ENCODE measurements at places on chromosomes 7 and 10.

- no peak for DNase-seq
Observed at GRCh38 chr7:74030861-74031260, 2.9 kb downstream of the ELN start.

GRCh38 chr7:70035955-70036354 lies 437.7 kb downstream of the AUTS2 start:
- no peak for DNase-seq

- DNase-seq = no peak
Observed at GRCh38 chr10:1654811-1655356, 82.4 kb downstream of the ADARB2 start.

DNA sequence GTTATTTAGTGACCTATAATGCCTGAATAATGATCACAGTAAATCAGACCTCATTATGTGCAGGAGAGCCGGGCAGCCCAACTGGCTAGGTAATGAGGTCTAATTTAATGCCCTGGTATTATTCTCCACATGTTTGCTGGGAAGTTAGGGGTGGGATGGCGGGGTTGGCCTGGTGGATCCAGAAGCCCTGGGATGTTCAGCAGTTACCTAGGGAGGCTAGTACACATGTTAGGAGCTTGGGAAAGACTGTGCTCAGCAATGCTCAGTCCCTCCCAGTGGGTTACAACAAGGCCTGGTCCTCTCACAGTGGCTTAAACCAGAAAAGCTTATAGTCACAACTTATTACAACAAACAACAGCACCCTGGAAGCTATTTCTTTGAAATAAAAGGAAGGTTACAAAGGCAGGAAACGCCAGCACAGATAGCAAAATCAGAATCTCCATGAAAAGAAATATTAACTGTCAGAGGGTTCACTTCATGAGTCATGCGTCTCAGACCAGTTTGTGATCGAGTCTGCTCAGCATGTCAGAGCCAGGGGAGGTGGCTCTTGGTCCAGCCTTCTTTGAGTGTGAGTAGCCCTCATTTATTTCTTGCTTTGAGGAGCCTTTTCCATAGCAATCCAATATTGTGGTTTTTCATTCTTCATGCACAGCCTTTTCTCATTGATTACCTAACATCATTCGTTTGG lies 418.6 kb upstream of the NPVF start:
- no peak for DNase-seq

- DNase-seq = peak; percentile 77
Observed at GRCh38 chr10:86648704-86649427, 5.5 kb upstream of the OPN4 start.

GRCh38 chr7:152871678-152872060 lies 112.1 kb downstream of the ACTR3B start:
- no peak for DNase-seq

DNA sequence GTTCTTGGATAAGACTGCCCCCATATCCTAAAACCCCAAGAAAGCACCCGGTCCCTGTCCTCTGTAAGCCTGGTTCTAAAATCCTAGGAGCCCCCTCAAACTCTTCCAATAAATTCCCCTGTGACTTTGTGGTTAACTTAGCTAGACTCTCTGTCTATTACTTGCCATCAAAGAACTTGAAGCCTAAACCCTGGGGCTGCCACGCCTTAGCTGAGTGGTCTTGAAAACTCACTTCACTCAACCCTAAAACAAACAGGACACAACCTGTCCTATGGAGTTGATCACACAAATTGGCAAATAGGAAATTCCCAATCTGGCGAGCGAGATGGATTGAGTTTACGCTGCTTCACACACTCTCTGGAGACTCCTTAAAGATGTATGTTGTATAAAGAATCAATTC lies 191.4 kb upstream of the SVIL start:
- DNase-seq = no peak

- DNase-seq = no peak
Observed at GRCh38 chr7:7565746-7566650, 686 bp upstream of the MIOS start.

GRCh38 chr10:30432622-30433305 lies 1.2 kb upstream of the MAP3K8 start:
- DNase-seq = no peak

DNA sequence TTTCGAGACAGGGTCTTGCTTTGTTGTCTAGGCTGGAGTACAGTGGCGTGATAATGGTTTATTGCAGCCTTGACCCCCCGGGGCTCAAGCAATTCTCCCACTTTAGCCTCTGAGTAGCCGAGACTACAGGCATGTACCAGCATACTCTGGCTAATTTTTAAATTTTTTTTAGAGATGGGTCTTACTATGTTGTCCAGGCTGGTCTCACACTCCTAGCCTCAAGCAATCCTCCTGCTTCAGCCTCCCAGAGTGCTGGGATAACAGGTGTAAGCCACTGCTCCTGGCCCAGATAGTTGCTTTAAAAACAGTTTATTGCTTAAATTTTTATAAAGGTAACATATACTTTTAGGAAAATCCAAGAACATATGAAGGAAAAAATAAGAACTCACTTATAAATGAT lies 26.3 kb downstream of the NEURL1 start:
- no peak for DNase-seq

DNA sequence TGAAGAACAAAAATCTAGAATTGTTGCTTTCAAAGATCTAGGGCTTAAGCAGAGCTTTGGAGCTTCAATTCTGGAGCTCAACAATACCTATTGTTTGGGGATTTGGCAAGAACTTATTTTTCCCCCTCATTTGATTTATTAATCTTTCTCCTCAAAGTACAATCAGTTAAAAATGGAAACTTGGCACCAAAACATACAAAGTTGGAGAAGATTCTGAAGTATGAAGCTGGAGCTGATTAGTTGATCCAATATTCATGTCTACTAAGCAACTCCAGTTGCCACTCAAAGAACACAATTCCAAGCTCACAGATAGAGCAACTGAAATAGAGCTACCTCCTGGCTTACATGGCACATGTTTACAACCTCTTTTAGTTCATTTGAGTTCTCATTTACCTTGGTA lies 3.8 kb downstream of the FAM13C start:
- no peak for DNase-seq

GRCh38 chr10:47019155-47020145 lies 108.2 kb downstream of the PTPN20 start:
- DNase-seq = no peak

GRCh38 chr7:95863623-95864022 lies 91.3 kb downstream of the DYNC1I1 start:
- DNase-seq = no peak

- no peak for DNase-seq
Observed at GRCh38 chr10:124149189-124150042, 56.0 kb upstream of the CHST15 start.

DNA sequence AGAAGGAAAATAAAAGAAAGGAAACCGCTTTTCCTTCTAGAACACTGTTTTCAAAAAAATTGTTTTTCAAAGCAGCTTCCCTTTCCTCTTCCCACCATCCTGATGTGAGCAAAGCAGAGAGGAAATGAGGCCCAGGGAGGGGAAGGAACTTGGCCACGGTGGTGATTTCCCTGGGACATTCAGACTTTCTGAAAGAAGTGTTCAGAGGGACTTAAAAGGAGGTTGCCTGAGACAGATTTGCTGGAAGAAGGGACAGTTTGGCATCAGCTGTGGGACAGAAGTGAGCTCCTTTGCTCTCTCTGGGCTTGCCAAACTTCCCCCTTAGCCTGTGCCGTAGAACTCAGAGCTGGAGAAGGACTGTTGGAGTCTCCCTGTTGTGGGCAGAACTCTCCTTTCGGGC lies 30.3 kb downstream of the ADCYAP1R1 start:
- no peak for DNase-seq

DNA sequence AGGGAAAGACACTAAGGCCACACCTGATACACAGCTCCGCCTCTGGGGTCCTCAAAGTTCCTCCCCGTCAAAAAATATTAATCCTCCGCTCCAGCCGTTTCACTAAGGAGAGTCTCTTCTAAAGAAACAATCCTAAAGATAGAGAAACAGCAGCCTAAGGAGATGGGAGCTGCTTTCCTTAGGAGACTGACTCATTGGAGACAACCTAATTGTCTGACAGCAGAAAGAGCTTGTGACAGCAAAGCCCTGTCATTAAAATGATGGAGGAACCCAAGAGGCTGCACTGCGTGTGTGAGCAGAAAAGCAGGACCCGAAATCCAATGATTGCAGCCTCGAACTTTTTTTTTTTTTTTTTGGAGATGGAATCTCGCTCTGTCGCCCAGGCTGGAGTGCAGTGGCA lies 44.0 kb upstream of the TNRC18 start:
- DNase-seq = no peak

- no peak for DNase-seq
Observed at GRCh38 chr10:50648089-50648934, 24.6 kb upstream of the SGMS1 start.

DNA sequence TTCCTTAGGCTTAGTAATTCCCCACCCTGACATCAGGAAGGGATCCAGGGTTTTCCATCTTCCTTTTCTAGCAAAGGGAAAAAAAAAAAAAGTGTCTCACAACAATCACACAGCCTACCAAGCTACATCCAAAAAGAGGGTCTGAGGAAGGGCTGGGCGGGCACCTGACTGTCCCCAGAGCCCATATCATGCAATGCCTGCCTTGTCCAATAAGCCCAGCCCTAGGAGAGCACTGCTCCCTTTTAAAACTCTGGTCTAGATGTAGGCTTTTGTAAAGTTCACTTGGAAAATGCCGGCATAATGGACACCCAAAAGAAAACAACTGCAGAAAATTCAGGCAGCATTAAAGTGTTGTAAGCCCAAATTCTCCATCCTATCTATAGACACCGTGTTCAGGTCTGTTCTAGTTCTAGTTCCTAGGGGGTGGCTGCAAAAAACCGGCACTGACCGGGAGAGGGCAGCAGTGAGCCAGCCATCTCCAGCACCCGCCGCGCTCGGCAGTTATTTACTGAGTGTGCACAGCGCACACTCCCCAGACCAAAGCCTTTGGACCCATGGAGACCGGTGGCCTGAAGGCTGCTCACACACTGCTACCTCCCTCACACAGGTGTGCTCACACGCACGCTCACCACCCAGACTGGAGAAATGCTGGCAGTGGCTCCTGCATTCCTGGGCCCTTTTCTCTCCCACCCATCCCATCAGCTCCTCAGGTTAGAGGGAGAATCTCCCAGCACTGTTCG lies 48.7 kb downstream of the PODXL start:
- DNase-seq = peak; percentile 74

DNA sequence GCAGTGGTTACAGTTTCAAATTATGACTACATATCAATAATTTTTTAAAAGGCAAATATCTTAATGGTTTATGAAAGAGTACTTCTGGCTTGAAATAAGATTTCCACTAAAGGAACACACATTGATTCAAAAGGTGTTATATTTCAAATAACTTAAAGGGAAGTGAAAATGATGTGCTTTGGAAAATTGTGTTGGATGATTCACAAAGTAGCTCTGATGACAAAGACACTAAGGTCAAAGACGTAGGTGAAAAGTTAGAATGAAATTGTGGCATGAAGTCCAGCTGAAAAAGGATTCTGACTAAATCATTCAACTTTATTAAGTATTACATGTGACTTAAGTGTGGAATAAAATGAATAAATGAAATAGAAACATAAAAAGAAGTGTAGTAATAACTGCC lies 20.8 kb upstream of the OR2A5 start:
- DNase-seq = no peak

DNA sequence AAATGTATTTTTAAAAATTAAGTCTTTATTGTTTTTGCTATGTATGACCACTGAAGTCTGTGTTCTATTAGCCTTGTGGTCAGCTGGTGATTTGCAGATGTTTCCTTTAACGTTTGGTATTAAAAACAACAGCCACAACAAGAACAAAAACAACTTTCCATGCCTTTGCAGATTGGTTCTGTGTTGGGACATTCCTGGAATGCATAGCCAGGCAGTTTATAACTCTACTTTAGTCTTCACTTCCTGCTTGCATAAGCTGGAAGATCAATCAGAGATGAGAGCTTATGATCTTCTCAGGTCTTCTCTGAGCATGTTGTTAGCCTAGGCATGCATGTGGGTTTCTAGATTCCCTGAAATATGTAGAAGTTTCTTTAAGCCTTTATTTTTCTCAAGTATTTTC lies 58.9 kb upstream of the SEMA3C start:
- DNase-seq = no peak

DNA sequence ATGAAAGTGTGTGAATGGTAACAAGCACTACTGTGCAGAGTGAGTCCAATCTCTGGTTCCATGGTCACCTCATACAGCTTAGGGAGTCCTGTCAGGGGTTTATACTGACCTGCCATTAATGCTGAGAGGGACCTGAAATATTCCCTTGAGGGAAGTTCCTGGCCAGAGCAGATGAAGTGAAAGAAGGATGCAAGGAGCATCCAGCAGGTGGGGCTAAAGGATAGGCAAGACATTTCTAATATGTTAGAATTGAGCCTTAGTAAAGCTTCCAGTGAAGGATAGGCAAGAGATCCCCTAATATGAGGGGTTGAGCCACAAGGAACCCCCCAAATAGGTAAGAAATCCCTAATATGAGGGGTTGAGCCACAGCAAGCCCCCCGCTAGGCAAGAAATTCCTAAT lies 25.5 kb upstream of the FAM221A start:
- DNase-seq = peak; percentile 61

GRCh38 chr10:95133016-95133752 lies 60.9 kb upstream of the ACSM6 start:
- peak; percentile 85 for DNase-seq

- no peak for DNase-seq
Observed at GRCh38 chr7:120732256-120732655, 125.7 kb downstream of the TSPAN12 start.

DNA sequence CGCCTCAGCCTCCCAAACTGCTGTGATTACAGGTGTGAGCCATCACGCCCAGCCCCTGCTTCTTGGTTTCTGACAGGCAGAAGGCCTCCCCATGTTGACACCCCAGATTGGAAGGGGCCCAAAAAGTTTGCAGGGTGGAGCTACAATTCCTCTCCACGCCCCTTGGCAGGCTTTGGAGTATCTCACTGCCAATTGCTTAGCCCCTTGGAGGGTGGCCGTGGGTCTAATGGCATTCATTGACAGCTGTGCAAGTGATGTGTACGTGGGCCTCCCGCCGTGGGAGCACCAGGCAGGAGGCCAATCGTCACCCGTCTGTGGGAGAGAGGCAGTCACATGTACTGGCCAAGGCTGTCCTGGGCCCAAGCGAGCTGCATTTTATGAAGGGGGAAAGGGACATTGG lies 73.7 kb upstream of the PPIF start:
- no peak for DNase-seq

DNA sequence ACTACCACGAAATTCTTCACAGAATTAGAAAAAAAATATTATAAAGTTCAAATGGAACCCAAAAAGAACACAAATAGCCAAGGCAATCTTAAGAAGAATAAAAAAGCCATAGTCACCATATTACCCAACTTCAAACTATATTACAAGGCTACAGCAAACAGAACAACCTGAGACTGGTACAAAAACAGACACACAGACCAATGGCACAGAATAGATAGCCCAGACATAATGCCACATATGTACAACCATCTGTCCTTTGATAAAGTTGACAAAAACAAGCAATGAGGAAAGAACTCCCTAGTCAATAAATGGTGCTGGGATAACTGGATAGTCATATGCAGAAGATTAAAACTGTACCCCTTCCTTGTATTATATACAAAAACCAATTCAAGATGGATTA lies 808.5 kb upstream of the ZWINT start:
- DNase-seq = no peak

DNA sequence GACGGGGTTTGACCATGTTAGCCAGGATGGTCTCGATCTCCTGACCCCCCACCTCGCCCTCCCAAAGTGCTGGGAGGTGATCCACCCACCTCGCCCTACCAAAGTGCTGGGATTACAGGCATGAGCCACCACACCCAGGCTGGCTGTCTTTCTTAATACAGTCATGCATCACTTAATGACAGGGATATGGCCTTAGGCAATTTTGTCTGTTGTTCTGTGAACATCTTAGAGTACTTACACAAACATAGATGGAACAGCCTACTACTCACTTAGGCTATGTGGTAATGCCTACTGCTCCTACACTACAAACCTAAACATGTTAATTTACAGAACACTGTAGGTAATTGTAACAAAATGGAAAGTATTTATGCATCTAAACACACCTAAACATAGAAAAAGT lies 106.6 kb upstream of the KCNMA1 start:
- DNase-seq = peak; percentile 67
